Adipose tissue (tissue), 3 donors: ENCODE measurements at places on chromosomes 7 and 10. TPM values are rescaled to one million over a fixed set of nuclear protein-coding genes. Genes with fewer than 3 reads are reported as not detected.

The PEX1 gene
- polyA plus RNA-seq, result 9.5 TPM

The SLC18A2 gene
- polyA plus RNA-seq, result 0.43 TPM

The MRLN gene
- not detected for polyA plus RNA-seq

The RELN gene
- polyA plus RNA-seq, result 0.59 TPM

The MYO3A gene
- not detected for polyA plus RNA-seq

The LBX1 gene
- polyA plus RNA-seq, result not detected

The NKX2-3 gene
- polyA plus RNA-seq, result 1.1 TPM

The ADAMTS14 gene
- polyA plus RNA-seq, result under 0.01 TPM

The PRXL2A gene
- 543 TPM for polyA plus RNA-seq

The FAM221A gene
- 14.7 TPM for polyA plus RNA-seq

The ASIC3 gene
- 7.6 TPM for polyA plus RNA-seq

The PRSS37 gene
- not detected for polyA plus RNA-seq

The HPSE2 gene
- 1.0 TPM for polyA plus RNA-seq

The AHR gene
- 25.1 TPM for polyA plus RNA-seq

The NYAP1 gene
- polyA plus RNA-seq, result 1.8 TPM

The CFAP43 gene
- not detected for polyA plus RNA-seq

The TMEM130 gene
- polyA plus RNA-seq, result 0.11 TPM

The TAS2R41 gene
- polyA plus RNA-seq, result not detected

The JAKMIP3 gene
- polyA plus RNA-seq, result 0.31 TPM

The MYH16 gene
- not detected for polyA plus RNA-seq

The SEC61G gene
- 383 TPM for polyA plus RNA-seq

The HMX3 gene
- polyA plus RNA-seq, result not detected

The VWC2 gene
- not detected for polyA plus RNA-seq

The AKR1C4 gene
- not detected for polyA plus RNA-seq

The FRMPD2 gene
- not detected for polyA plus RNA-seq

The DYDC2 gene
- polyA plus RNA-seq, result 0.07 TPM

The KAZALD1 gene
- polyA plus RNA-seq, result 1.2 TPM

The FGL2 gene
- polyA plus RNA-seq, result 14.6 TPM

The CPN1 gene
- polyA plus RNA-seq, result not detected

The LRRC18 gene
- not detected for polyA plus RNA-seq

The SPDYE8 gene
- not detected for polyA plus RNA-seq

The RBM20 gene
- 1.6 TPM for polyA plus RNA-seq

The SEMA4G gene
- 10.0 TPM for polyA plus RNA-seq

The ZNF804B gene
- polyA plus RNA-seq, result not detected

The SPDYE11 gene
- not detected for polyA plus RNA-seq

The DYDC1 gene
- not detected for polyA plus RNA-seq
